H4 (cell line): ENCODE measurements at places on chromosomes 12 and 14. TPM values are rescaled to one million over a fixed set of nuclear protein-coding genes. Genes with fewer than 3 reads are reported as not detected.

The WSB2 gene
- total RNA-seq: 138 and 178 TPM in 2 replicates

- DNase-seq: no peak
These were observed 40.2 kb upstream of the TMEM179 start for GRCh38 chr14:104644656-104645378.

- DNase-seq: peak; percentile 53
These were observed 12.3 kb upstream of the PARP11 start for GRCh38 chr12:3885277-3886094.

The PZP gene
- total RNA-seq: not detected in 2 replicates
